ENCODE measurements at places on chromosomes 11 and 22.

DNA sequence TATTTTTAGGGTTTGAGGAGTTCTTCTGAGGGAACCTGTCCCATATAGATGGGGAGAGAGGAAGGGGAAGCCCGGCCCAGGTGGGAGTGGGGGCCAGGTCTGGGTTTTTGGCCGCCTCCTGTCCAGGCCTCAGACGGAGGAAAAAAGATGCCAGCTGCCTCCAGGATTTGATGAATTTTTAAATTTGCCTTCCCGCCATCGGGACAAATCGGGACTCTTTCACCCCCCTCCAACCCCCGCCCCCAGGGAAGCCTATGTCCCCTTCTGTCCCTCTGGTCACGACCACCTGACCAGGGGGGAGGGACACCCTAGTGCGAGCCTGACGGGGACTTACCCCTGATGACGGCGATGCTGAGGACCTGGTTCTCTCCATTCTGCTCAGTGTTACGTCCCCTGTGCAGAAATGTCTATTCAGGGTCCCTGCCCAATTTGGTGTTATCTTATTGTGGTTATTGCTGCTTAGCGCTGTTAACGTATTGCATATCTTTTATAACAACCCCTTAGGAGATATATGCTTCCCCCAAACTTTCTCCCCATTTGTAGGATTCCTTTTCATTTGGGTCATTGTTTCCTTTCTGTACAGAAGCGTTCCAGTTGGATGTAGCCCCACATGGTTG, 115.9 kb upstream of the GRK3 start:
- DNase-seq: peak; percentile 35

- DNase-seq: no peak
Measured at GRCh38 chr22:17430412-17430811, 61.2 kb downstream of the CECR2 start.

- DNase-seq: no peak
Measured at GRCh38 chr11:12016246-12016645, 7.8 kb upstream of the DKK3 start.

DNA sequence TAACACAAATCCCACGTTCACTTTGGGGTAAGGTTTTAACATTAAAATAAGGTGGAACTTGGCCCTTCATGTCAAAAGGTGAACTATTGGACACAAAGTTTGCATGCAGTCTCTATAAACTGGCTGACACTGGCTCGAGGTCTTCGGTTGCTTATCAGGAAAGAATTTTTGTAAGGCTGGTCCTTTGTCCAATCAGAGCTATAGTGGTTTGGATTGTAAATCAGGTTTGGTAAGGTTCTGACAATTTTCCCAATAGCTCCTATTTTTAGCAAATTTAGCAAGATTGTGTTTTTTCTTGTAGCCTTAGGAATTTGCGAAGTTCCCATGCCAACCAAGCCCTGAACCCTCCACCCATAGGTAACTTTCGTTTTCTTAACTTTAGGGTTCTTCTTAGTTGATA, 17.6 kb upstream of the MED17 start:
- no peak for DNase-seq

GRCh38 chr11:57406337-57406904, 16.0 kb upstream of the PRG2 start:
- no peak for DNase-seq

DNA sequence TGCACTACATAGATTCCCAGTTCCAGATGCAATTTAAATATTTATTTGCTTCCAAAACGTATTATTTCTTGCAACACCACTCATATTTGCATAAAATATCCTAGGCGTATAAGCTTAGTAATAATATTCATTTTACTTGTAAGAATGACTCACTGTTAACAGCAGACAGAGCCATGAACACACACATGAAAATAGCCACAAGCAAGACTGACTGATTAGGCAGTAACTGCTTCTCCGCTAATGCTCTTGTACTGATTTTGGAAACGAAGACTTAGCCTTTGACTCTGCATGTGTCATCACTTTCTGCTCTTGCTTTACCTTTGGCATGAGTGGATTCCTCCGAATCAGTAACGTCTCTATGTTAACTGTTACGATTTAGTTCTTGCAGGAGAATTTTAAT, 6.0 kb downstream of the OR10Q1 start:
- no peak for DNase-seq

GRCh38 chr11:130876100-130876499, 40.2 kb downstream of the SNX19 start:
- DNase-seq: no peak

DNA sequence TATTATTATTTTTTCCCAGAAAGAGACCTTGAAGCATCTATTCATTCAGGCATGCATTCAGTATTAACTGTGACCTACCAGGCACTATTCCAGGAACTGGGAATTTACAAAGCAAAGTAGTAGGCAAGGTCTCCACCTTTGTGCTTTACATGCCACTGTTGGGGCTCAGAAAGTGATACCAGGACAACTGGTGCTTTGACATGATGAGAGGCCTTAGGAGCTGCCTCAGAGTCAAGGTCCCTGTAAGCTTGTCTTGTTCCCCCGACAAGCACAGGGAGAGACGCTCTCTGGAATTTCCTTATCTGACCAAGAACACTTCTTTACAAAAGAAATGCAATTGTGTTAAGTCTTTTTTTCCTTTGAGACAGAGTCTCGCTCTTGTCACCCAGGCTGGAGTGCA, 2.3 kb upstream of the HMOX1 start:
- DNase-seq: no peak

DNA sequence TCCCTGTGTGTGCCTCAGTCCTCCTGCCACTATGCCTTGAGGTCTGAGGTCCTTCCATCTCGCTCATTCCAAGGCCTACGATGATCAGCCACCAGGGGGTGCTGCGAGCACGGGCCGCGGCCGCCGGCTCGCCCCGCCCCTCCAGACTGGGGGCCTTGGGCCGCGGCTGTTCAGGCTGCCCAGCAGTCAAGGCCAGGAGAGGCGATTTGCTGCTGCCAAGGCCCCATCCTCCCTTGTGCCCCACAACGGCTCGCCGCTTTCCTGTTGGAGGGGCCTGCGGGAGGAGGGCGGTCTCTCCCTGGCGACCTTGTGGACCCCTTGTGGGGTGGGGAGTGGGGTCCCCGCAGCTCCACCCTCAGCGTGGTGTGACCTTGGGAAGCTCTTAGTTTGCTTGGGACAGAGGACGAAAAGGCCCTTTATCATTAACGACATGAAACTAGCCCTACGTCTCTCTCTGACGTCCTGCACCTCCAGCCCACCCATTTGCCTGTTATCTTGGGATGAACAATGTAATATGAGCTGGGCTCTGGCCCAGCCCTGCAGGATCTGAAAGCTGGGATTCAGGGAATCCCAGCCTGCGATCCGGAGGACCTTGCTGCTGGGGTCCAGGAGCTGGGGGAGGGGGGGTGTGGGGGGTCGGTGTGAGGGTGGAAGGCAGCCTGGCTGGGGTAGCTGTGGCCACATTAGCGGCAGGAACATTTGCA, 5.3 kb upstream of the GALR3 start:
- DNase-seq: peak; percentile 96

DNA sequence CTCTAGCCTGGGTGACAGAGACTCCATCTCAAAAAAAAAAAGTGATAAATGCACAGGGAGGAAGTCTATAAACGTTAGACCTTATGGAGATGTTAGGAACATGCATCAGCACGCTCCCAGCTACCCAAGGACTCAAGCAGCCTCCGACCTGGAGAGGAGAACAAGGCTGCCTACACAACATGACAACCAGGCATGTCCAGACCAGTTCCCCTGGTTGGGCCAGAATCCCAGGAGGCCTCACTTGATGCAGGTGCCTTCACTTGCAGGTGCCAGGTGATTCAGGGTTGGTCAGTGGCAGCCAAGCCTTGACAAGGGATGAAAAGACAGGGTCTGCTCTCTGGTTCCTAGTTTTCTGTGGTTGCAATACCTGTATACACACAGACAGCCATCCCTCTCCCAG, 5.9 kb downstream of the RANGAP1 start:
- no peak for DNase-seq

DNA sequence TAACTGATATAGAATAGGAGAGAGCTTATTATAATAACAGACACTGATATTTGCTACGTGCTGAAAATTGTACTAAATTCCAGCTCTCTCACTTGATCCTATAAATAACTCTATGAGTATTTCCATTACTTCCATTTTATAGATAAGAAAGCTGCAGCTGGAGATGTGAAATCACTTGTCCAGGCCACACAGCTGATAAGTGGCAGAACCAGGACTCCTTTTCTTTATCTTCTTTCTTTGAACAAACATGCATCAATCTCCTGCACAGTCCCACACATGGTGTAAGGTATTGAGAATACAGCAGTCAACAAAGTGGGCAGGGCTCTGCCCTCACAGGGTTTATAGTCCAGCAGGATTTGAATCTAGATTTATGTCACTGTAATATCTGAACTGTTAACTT, 652.1 kb downstream of the NELL1 start:
- no peak for DNase-seq
